CD4-positive, alpha-beta T cell treated with Interleukin-6 at 100 ng/mL for 8 hours (primary cell): ENCODE measurements at places on chromosomes 13 and 19.

- no peak for DNase-seq
Measured at GRCh38 chr13:79295906-79296706, 109.9 kb downstream of the RBM26 start.

DNA sequence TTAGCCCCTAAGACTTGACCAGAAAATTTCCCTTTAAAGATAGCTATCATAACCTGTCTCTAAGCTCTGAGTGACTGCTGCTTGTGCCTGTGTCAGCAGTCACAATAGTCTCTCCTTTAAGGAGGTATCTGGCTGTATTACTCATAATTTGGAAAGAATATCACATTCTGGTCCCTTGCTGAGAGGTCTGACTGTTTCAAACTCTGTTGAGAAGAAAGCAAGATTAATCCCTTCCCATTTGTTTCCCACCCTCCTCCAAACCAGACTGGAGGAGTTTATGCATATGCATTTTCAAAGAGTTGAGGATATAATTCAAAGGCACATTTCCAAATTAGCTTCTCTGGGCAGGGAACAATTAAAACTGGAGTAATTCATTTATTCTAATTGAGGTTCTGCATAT is 2.3 kb downstream of the HTR2A start:
- DNase-seq, result no peak

DNA sequence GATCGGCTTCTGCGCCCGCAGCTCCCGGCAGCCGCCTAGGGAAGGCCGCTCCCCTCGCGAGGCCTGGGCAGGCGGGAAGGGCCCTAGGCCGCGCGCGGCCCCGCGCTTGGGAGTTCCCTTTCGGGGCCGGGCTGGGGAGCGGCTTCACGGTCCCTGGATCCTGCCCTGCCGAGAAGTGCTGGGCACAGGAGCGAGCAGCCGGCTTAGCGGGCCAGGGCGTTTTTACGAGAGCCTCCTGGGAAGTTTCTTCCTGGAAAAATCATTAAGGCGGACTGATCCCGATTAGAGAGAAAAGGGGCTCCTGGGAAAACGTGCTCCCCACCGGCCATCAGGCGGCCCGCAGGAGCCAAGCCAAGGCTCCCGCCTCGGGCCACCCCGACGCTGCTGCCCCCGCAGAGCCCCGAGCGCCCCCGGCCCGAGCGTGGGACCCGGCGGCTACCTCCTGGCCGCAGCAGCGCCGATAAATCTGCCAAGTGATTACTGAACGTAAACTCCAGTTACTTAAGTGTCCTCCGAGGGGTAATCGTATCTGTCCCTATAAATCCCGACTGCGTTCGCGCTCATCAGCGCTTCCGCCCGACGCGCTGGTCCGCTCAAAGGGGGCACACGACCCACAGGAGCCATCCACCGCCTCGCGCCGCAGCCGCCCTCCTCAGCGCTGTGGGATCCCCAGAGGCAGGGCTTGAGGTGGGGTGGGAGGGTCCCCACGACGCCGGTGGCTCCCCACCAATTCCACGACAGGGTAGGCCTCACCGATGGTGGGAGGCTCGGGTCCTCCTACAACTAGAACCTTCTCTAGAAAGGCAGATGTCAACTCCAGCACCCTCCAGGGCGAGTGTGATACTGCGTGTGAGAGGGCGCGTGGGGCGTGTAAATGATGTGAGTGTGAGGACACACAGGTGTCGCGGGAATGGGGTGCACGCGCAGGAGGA is 2.8 kb downstream of the ZIC5 start:
- no peak for DNase-seq

GRCh38 chr13:62747152-62747551 is 1331.5 kb upstream of the PCDH20 start:
- no peak for DNase-seq

- DNase-seq, result no peak
Measured at GRCh38 chr19:38444026-38444425, 10.5 kb downstream of the RYR1 start.

GRCh38 chr19:4692251-4693077 is 22.3 kb upstream of the MYDGF start:
- DNase-seq, result no peak

GRCh38 chr19:42172261-42172660 is 40.0 kb upstream of the POU2F2 start:
- DNase-seq, result no peak

GRCh38 chr13:40996426-40997092 is 22.6 kb downstream of the ELF1 start:
- no peak for DNase-seq

DNA sequence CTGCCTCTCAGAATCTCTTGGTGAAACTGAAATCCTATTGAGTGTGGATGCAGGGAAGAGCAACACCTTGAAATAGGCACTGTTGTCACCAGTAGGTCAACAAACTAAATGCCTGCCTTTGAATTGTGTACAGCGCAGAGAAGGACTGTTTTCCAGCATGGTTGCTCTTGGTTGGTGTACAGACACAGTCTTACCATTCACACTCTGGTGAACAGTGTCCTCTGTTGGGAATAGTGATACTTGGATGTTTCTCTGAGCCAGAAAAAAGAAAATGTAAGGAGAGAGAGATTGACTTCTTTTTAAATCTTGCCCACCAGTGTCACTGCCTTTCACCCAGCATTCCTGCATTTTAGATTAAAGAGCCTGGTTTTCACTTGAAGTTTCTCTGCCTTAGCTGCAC is 179.7 kb downstream of the STK24 start:
- no peak for DNase-seq
